OCI-M1 (cell line): ENCODE measurements at places on chromosomes 3 and 15.

- DNase-seq, result peak; percentile 58
Measured at GRCh38 chr3:9400616-9401015, 3.2 kb downstream of the SETD5 start.

DNA sequence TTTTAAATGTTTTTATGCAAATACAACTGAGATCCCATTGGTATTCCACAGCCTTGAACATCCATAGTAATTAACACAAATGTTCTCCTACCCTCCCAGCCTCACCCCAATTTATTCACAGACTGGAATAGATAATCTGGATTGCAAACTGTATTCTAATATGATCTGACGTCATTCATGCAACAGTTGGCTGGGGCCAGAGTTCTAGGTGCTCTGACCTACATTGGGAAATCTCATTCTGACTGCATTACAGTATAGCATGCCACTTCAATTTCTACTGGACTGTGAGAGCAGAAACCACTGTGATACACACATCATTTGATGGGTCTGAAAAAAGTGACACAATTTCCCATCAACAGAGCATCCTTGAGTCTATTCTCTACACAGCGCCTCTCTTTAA lies 403.1 kb downstream of the MAGI1 start:
- no peak for DNase-seq

DNA sequence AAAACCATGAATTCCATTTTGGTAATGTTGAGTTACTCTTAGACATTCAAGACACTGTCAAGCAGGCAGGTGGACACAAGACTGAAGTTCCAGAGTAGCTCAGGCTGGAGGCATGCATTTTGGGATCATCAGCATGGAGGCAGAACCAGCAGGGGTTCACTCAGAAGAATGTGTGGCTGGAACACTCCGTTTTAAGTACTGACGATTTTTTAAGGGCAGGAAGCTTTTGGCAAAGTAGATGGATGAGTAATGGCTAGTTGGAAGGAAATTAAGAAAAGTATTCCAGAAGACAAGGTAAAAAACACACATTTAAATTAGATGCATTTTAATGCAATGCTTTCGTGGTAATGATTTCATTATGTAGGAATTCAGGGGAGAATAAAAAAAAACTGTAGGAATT lies 420.4 kb downstream of the ROBO2 start:
- no peak for DNase-seq

- DNase-seq, result no peak
Measured at GRCh38 chr3:143277531-143277930, 158.0 kb downstream of the CHST2 start.

GRCh38 chr3:188916934-188917401 lies 254.8 kb upstream of the TPRG1 start:
- DNase-seq, result no peak

DNA sequence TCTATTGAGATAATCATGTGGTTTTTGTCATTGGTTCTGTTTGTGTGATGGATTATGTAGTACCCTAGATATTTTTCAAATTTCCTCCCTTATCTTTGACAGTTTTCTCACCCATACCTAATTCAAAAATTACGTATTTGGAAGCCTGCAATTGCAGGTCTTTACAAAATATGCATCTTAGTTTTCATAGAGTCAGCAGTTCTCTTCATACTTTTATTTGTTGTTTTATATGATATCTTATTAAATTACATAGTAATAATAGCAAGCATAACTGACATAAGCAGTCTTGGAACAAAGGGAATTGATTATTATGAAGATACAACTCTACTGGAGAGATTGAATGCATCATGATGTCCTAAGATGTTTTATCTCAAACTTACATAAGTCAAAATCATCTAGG lies 215.3 kb upstream of the CHRM5 start:
- DNase-seq, result no peak

GRCh38 chr15:67922971-67923945 lies 83.4 kb upstream of the RNU6-1 start:
- no peak for DNase-seq

DNA sequence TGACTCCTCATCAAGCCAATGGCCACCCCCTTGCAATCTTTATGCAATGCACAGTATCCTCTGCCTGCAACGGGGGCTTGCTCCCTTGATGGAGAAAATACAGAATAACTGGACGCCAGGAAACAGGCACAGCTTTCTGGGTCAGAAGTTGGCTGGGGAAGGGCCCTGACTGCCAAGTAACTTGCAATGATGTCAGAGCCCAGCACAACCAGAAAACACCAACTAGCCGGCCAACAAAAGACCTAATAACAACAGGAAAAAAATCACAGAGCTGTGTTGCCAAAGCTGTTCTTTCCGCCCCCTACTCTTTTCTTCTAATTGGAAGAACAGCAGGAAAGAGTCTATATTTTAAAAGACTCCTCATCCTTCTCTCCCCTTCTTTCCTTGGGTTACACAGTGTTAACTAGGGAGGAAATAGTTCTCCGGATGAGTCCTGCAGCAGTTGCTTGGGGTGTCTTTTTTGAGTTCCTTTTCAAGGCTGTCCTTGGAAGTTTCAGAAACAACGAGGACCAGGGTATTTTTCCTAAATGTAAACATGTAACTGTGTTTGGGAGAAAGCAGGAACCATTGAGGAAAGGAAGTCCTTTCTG lies 1.4 kb upstream of the SEMA6D start:
- DNase-seq, result no peak
